ENCODE measurements at places on chromosomes 2 and 18.

GRCh38 chr2:71683070-71683469, 229.7 kb downstream of the DYSF start:
- no peak for DNase-seq

- no peak for DNase-seq
Measured at GRCh38 chr2:221137385-221137784, 434.7 kb downstream of the EPHA4 start.

- no peak for DNase-seq
Measured at GRCh38 chr18:25648716-25649260, 296.8 kb upstream of the ZNF521 start.

DNA sequence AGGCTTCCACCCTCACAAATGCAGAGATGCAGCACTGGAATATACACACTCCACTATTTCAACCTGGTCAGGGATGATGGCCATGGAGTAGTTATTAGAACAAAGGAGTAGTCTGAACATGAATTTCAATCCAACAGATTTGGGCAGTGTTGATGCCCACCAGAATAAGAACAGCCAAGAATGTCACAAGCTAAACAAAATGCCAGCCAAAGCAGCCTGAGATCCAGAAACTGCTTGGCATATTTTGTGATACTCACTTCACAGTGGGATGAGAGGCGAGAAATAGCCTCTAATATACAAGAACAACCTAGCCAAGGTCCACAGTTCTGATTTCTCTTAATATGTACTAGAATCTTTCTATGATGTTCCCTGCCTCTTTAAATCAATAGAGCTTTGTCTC, 58.6 kb upstream of the KLF7 start:
- no peak for DNase-seq

DNA sequence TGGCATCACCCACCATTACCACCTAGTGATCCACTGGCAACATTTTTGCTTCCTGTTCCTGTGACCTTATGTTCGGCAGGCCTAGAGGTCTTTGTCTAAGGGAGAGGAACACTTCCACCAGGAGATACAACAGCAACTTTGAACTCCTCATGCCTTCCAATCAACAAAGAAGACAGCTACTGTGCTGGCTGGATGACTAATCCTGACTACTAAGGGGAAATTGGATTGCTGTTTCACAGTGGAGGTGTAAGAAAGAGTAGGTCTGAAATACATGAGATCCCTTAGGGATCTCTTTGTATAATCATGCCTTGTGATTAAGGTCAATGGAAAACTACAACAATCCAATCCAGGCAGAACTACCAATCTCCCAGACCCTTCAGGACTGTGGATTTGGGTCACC, 45.2 kb downstream of the EIF2AK3 start:
- DNase-seq: no peak

DNA sequence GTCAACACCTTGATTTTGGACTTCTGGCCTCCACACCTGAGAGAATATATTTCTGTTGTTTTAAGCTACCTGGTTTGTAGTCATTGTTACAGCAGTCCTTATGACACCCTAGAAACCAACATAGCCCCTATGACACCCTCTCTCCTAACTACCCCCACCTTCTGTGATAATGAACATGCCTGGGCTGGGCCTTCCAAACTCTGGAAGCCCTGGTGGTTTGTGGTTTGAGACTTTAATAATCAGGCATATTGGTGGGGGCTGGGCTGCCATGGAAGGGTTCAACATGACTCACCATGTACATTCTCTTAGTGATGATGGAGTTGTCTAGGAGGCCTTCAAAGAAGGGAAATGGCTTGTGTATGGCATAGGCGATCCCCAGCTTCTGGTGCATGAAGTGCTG, 3.3 kb downstream of the SP110 start:
- no peak for DNase-seq

DNA sequence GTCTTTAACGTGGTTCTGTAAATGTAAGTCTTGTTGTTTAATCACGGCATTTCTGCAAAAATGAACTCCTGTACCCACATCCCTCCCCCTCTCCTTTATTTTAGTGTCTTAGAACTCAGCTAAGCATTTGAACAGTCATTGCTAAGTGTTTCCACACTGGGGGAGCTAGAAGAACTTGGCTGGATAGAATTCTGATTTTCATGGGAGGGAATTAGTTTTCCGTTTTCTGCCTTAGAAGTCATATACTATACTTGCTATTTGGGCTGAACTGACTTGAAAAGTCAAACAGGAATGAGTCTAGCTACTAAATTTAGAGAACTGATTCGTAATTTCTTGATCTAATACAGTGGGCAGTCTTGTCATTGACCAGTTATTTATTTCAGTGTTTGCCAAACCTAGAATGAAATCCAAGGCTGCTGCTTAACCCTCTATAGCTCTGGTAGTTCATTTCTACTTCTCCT, 61.1 kb downstream of the FMNL2 start:
- no peak for DNase-seq

GRCh38 chr2:100783987-100784386, 36.0 kb upstream of the NPAS2 start:
- DNase-seq: no peak

DNA sequence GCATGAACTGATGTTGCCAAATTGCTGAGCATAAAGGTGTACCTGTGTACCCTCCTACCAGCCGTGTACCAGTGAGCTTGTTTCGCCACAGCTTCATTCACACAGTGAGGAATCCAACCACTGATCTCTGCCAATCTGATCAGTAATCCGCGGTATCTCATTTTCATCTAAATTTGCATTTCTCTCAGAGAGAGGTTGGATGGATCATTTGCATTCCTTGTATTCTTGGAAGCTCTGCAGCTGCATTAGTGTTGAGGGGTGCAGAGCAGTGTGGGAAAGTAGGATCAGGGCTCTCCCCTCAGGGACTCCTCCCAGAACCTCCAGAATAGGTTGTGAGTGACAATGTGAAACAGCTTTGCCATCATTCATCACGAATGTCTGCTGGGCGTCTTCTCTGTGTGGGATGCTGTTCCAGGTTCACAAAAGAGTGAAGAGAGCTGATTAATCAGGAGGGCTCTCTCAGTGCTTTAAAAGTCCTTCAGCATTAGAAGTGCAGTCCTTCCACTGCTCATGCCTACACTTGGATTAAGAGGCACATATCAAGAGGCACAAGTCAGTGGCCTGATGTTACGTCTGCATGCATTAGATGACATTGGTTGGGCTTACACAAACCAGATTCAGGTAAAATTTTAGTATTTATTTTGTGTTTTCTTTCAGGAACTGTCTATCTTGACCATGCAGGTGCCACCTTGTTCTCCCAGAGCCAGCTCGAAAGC, 7.5 kb downstream of the MOCOS start:
- no peak for DNase-seq

GRCh38 chr2:188078534-188078933, 213.1 kb upstream of the GULP1 start:
- no peak for DNase-seq

GRCh38 chr18:74396171-74397169, 60.6 kb downstream of the DIPK1C start:
- no peak for DNase-seq

DNA sequence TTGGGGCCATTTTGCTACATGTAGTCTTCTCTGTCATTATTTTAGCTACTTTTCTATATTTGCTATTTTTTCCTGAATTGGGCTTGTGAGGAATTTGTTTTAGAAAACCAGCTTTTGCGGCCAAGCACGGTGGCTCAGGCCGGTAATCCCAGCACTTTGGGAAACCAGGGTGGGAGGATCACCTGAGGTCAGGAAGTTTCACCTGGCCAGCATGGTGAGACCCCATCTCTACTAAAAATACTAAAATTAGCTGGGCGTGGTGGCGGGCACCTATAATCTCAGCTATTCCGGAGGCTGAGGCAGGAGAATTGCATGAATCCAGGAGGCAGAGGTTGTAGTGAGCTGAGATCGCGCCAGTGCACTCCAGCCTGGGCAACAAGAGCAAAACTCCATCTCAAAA, 4.7 kb downstream of the SEPTIN2 start:
- DNase-seq: no peak

DNA sequence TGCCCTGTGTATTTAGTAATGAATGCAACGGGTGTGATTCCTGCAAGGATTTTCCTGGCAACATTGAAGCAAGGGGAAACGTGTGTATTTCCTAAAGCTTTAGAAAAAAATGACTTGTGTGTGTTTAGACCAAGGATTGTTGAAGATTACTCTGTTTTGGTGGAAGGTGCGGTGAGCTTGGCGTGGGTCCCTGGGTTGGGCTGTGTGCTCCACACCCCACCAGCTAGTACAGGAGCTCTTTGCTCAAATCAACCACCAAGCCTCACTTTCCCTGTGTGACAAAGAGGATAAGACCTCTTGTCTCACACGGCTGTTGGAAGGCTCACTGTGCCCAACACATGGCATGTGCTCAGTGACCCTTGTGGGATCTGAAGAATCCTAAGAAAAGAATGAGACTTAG, 21.4 kb upstream of the GREB1 start:
- no peak for DNase-seq

DNA sequence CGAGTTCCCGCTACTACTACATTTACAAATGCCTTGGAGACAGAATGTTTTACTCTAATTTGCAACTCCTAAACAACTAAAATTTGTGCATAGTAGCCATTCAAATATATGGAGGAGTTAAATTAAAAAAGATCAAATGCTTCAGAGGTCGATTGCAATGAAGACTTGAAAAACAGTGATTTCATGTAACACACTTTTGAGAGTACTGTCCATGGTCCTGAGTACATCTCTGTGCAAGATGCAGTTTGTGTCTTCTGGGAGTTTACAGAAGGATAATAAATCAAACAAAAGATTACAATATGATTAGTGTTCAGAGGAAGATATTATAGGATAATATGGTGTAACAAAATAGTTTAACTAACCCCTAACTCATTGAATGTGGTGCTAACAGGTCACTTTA, 894.7 kb downstream of the TMEM182 start:
- no peak for DNase-seq

GRCh38 chr2:84815146-84815545, 65.7 kb downstream of the TRABD2A start:
- no peak for DNase-seq

DNA sequence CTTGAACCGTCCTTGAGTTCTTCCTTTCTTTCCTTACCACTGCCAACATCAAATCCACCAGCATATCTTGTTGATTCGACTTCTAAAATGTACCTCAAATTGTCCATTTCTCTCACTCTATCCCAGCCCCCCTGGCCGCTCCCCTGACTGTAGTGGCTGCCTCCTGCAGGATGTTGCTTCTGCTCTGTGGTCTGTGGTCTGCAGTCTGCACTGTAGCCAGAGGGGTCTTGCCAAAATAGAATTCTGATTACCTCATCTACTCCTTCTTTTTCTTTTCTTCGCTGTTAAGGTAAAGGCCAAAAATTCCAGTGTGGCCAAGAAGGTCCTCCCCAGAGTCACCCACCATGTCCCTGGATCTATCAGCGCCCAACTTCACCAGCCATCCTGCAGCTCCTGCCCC, 79.5 kb upstream of the ALPP start:
- DNase-seq: no peak

- DNase-seq: no peak
Measured at GRCh38 chr2:188403676-188404075, 112.0 kb downstream of the GULP1 start.

DNA sequence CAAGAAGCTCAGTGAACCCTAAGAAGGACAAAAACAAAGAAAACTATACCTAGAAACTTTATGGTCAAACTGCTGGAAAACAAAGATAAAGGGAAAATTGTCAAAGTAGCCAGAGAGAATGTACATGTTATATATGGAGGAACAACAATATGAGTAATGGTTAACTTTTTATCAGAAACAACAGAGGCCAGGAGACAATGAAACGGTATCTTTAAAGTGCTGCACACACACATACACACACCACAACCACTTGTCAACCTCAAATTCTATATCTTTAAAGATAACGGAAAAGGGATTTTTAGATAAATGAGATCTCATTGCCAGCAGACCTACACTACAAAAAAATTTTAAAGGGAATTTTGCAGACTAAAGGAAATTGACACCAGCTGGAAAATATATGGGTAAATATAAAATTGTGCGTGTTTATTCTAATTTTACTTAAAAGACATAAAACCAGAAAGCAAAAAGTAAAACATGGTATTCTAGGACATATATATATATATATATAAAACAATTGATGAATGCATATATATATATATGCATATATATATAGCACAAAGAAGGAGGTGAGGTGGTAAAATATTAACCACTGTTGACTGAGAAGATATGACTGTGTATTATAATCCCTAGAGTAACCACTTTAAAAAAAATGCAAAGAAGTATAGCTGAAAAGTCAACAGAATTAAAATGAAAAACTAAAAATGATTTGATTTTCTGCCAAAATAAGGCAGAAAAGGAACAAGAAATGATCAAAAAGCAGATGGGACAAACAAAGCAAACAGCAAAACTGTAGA, 172.0 kb downstream of the SRBD1 start:
- no peak for DNase-seq

- no peak for DNase-seq
Measured at GRCh38 chr2:64153811-64154210, 9.6 kb upstream of the PELI1 start.

DNA sequence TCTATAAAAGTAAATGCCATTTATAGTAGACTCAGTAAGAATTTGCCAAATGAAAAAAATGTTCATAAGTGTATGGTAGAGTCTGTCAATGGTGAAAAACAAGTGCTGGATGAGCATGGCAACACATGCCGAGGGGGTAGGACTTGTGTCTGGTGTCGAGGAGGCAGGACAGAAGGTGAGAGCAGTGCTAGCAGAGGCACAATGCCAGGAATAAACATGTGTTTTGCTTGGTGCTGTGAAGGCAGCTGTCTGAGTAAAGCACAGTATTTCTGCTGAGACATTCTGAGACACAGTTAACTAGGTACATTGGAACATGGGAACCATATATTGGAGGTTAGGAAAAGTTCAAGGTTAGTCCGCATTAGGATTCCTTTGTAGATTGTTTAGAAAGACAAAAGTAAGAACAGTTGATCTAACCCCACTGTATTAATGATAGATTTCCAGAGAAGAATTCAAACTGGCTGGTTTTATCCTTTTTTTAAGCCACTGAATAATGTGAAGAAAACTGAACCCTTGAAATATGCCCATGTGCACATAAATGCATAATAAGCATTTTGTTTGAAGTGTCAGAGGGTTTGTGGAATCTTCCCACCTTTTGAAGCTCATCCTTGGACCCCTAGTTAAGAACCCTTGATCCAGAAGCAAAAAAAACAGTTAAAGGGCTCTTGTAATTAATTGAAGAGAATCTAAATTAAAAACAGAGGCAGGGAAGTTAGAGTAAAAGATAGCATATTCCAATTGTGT, 7.1 kb downstream of the RBM45 start:
- no peak for DNase-seq

DNA sequence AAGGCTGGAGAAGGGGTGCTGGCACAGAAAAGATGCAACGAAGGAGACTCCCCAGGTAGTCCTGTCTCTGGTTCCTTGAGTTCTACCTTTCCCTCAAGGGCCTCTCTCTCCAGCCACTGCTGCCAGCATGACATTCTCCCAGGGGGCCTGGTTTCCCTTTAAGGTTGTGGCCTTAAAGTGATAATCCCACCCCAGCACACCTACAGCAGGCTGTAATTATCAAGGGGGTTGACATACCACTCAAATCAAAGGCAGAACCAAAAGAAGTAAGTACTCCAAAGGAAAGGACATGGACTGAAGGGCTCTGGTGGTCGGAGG, 127.4 kb upstream of the MSH6 start:
- no peak for DNase-seq

GRCh38 chr2:55301277-55301676, 32.2 kb upstream of the MTIF2 start:
- no peak for DNase-seq

GRCh38 chr18:46649071-46649862, 7.8 kb downstream of the LOXHD1 start:
- DNase-seq: no peak

- no peak for DNase-seq
Measured at GRCh38 chr2:101948625-101949155, 43.1 kb upstream of the IL1R2 start.
